ENCODE measurements at places on chromosomes 3 and 15.

DNA sequence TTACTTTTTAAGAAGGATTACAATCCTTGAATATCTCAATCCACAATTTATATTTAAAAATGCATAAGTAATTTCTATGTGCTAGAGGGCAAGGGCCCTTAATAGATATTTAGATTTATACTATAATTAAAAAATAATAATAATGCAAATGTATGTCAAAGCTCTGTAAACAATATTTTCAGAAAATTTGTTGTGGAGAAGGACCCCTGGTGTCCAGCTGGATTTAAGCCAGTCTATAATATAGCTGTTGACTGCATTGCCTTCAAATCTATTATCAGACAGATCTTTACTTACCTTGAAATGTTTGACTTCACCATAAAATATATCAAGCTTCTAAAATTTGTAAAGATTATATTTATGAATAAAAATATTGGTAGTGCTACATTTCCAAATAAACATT is 65.6 kb downstream of the ZBTB20 start:
- DNase-seq, result no peak

DNA sequence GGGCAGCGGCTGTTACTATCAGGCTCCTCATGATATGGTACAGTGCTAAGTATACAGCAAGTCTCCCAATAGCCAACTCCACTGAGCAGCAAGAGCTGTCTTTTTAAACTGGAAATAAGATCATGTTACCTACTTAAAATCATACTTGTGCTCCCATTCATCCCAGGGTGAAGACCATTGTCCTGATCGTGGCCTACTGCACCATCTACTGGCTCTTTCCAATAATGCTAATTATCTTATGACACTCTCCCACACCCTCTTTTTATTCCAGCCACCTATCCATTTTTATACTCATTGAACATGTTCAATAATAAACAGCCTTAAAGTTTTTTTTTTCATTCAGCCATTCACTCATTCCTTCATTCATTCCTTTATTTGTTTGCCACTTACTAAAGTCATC is 117.7 kb downstream of the GBE1 start:
- no peak for DNase-seq

GRCh38 chr15:68018797-68019444 is 35.2 kb upstream of the PIAS1 start:
- no peak for DNase-seq

DNA sequence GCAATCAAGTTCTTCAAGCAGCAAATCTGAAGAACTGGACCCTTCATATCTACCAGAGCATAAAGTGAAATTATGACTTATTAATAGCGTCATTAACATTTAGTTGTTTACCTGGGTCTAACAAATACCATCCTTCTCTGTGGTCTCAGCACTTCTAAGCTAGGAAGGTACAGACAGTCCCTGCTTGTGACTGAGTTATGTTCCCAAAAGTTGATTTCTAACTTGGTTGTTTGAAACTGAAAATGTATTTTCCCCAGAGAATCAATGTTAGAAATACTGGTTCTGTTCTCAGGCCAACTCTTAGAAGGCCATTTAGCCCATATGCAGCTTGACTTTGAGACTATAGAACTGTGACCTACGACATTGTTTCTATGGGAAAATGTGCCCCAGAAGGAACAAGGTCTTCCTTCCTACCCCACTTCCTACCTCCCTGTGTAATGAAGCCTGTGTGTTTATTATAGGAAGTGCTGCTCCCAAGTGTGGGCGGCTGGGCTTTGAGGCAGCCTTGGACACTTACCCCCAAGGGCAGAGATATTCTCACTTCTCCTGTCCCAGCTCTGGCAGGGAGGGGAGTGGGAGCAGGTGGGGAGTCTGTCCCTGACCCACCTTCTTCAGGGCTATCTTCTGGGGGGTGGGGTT is 12.2 kb upstream of the MAPK6 start:
- no peak for DNase-seq

DNA sequence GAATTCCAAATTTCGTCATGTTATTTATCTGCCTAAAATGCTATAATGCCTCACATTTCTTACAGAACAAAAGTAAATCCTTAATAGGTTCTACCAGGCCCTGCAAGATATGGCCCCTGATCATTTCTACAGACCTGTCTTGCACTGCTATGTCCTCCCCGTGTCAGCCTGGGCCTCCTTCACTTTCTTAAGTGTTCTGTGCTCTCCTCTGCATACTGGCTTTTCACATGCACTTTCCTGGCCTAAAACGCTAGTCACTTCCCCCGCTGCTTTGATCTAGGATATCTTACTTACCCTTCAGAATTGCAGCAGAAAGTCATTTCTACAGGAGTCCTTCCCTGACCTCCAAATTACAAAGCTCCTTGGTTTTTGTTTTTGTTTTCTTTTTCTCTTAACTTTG is 551.3 kb downstream of the NSUN3 start:
- no peak for DNase-seq

- no peak for DNase-seq
These were observed 354.1 kb downstream of the ROBO2 start for GRCh38 chr3:77394046-77394445.

Data from activated CD4-positive, alpha-beta T cell treated with anti-CD3 and anti-CD28 coated beads for 1 hour (primary cell).